ENCODE measurements at places on chromosomes 7 and 10. TPM values are rescaled to one million over a fixed set of nuclear protein-coding genes. Genes with fewer than 3 reads are reported as not detected.
A peak's percentile ranks its signal among the peaks of the same experiment; 100 is the strongest.

- no peak for DNase-seq
Observed at GRCh38 chr7:135726276-135726788, 1.7 kb downstream of the SLC13A4 start.

DNA sequence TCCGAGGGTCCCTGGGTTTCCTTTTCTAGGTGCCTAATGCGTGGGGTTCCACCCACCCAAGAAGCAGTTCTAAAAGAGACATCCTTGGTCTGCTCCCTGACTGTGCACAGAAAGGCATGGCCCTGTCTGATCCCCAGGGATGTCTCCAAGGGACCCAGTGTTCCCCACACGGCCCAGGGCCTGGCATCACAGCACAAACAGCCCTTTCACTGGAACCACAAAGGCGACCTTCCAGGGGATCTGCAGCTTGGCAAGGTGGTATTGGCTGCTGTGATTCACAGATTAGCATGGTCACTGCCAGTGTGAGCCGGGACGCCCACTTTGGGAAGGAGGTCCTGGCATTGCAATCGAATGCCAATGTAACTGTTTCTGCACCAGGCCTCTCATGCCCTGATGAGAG is 6.4 kb downstream of the KCNMA1 start:
- no peak for DNase-seq

GRCh38 chr10:72738486-72738885 is 46.5 kb downstream of the MCU start:
- DNase-seq = peak; percentile 54

GRCh38 chr10:129605986-129606518 is 139.0 kb downstream of the MGMT start:
- no peak for DNase-seq

DNA sequence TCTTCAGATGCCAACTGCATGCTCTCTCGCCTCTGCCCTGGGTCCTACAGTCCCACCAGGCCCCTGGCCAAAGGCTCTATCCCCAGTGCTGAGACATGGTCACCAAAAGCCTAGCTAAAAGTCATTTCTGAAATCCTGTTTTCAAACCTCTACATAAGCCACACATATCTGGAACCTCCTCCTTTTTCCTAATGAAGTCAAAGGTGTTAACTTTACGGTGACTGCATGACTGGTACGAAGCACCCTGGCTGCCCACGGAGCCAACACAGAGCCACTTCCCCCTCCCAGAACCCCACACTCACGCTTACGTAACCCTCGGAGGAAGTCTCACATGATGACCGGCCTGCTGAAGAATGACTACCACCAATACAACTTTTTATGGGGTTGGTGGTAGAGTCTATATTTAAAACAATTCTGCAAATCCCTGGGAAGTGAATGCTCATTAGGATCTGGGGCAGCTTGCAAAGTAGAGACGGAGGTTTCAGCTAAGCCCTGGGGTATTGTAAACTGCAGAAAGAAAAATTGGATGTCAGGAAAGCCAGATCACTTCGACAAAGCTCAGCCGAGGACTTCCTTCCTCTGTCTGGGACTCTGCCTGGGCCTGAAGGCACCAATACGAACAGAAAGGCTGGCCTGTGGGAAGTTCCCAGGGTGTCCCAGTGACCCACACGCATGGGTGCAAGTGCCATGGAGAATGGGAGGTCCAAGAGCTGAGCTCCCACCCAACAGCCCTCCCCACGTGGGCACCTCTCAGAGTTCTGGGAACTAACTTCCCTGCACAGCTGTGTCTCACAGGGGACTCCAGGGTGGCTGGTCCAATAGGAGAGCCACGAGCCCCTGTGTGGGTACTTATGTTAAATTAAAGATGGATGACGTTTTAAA is 50.7 kb downstream of the PDGFA start:
- DNase-seq = no peak

GRCh38 chr10:24008164-24009091 is 200.5 kb upstream of the KIAA1217 start:
- DNase-seq = no peak

GRCh38 chr7:36884910-36885309 is 160.6 kb upstream of the AOAH start:
- DNase-seq = no peak

- no peak for DNase-seq
Observed at GRCh38 chr7:20352573-20353306, 22.0 kb downstream of the ITGB8 start.

- no peak for DNase-seq
Observed at GRCh38 chr7:77200542-77200941, 923 bp upstream of the FGL2 start.

DNA sequence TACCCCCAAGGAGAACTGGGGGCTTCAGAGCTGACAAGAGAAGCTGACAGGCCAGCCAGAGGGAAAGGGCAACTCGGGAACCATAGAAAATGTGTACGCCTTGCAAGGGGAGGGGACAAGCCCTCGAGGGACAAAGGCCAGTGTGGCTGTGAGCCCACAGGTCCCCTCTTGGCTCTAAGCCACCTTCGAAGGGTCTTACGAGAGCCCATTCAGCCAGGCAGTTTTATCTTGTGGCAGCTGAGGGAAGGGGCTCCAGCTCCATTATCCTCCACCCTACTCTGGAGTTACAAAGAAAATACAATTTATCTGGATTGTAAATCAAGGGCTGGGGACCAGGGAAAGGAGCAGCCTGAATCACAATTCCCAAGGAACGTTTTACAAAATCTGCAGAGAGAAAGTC is 159.5 kb upstream of the ZMIZ1 start:
- no peak for DNase-seq

DNA sequence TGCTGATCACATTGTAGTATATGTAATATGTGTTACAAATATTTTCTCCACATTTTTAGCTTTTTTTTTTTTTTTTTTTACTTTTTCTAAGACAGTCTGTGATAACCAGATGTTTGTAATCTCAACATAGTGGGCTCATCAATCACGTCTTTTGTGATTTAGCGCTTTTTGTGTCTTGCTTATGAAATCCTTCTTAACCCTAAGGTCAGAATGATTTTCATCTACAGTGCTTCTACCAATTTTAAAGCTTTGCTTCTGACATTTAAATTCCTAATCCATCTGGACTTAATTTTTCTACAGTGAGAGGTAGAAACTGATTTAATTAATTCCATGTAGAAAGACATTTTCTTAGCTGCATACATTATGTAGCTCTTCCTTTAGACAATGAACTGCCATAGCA is 626.4 kb downstream of the TNS3 start:
- DNase-seq = no peak

DNA sequence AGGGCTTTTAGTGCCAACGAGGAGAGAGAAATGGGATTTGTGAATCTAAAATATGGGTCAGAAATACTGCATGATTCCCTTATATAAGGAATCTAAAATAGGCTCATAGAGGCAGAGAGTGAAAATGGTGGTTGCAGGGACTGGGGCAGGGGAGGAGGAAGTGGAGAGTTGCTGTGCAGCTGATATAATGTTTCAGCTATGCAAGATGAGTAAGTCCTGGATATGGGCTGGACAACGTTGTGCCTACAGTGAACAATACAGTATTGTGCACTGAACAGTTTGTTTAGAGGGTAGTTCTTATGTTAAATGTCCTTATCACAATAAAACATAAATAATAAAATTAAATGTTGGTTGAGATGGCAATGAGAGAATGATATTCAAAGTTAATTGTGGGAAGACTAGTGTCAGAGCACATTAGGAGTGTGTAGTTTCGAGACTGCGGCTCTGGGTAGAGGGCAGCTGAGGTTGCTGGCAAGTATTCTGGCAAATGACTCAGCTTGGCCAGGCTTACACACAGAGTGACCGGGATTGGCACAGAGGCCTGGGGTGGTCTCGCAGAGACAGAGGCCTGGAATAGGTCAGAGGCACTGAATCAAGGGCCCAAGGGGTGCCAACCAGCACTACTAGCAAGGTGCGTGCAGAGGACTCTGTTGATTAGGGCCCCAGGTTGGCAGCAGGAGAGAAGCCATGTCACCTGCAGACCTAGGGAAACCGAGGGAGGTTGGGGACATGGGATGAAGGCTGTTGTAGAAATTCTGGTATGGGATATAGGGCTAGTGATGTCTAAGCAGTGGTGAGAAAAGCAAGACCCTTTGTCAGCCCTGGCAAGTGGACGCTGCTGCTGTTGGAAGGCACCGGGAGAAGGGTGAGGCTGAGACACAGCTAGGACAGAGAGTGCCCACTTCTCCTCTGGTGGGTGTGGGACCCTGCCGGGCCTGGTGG is 2.8 kb upstream of the DEPP1 start:
- no peak for DNase-seq

DNA sequence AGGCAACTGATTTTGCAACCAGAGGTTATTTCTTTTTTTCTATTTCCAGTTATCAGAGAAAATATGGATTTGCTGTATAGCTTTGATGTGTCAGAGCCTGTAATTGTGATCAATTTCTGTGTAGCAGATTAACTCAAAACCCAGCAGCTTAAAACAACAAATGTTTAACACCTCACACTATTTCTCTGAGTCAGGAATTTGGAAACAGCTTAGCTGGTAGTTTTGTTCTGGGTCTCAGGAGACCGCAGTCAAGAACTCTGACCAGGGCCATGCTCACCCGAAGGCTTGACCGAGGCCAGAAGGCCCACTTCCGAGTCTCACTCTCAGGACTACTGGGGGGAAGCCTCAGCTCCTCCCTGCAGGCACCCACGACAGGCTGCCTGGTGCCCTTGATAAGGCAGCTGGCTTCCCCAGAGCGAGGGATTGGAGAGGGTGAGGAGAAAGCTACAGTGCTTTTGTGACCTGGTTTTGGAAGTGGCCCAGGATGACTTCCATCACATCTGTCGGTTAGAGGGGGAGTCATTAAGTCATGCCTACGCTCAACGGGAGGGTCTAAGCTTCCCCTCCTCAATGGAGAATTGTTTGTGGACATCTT is 105.7 kb upstream of the SHH start:
- no peak for DNase-seq

DNA sequence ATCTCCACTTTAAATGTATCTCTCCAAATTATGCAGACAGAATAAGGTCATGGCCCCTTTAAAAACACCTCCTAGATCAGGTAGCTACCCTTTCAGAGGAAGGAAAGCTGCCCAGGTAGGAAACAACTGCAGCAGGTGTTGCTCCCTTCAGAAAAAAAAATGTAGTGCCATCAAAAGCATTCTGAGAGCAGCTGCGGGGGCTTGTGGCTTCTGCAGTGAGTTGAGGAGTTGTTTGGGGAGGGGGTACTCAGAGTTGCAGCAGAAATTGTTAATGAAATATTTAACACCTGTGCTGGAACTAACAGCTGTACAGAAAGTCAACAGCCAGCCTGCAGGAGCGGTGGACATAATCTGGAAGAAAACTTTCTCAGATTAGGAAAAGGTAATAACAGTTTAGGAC is 24.0 kb downstream of the CDHR3 start:
- no peak for DNase-seq

DNA sequence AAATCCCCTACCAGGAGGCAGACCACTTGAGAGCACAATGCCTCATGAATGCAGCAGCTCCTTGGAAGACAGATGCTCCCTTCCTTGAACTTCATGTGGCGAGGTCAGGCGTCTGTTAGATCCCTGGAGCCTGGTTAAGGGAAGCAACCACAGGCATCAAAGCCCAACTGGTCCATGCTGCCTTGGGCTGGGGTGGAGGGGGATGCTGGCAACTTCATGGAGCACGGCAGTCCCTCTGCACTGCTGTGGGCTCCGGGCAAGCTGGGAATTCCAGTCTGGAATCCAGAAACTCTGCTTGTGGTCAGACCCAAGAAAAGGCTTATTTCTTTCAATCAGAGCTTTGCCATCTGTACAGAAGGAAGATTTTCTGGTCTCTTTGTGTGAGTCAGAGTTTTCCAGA is 130.4 kb downstream of the PFKFB3 start:
- DNase-seq = no peak

DNA sequence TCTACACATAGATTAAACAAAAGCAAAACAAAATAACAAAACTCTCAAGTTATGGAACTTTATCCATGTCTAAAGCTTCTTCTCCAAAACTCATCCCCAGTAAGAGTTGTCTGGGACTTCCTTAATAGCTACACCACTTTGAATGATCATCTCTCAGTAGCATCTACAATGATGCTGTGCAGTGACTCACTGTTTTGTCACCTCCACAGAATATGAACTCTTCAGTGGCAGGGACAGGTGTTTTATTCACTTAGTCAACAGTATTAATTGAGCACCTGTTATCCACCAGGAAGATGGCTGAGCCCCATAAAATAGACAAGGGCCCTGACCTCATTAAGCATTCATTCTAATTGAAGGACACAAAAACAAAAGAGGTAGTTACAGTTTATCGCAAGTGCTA is 350.7 kb downstream of the ELMO1 start:
- no peak for DNase-seq

- DNase-seq = no peak
Observed at GRCh38 chr7:158695726-158696452, 8.7 kb downstream of the NCAPG2 start.

- no peak for DNase-seq
Observed at GRCh38 chr7:20651960-20652544, 36.6 kb downstream of the ABCB5 start.

- no peak for DNase-seq
Observed at GRCh38 chr10:62895063-62895462, 78.9 kb upstream of the EGR2 start.

DNA sequence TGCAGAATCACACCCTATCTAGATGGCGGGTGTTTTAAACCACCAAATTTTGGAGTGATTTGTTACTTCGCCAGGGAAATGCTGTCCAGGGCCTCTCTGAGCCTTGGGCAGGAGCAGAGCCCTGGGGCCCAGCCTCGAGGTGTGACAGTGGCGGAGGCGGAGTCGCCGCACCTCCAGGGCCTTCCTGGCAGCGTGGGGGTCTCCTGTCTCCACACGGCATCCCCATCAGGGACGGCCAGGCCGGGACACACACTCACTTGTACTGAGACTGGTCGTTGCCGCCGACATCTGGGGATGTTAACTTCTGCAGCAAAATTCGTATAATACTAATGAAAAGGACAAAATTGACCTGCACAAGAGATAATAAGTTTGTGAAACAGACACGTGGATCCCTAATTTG is 110.7 kb downstream of the VIPR2 start:
- DNase-seq = no peak

GRCh38 chr10:72275351-72276012 is 1.8 kb downstream of the DDIT4 start:
- DNase-seq = no peak

DNA sequence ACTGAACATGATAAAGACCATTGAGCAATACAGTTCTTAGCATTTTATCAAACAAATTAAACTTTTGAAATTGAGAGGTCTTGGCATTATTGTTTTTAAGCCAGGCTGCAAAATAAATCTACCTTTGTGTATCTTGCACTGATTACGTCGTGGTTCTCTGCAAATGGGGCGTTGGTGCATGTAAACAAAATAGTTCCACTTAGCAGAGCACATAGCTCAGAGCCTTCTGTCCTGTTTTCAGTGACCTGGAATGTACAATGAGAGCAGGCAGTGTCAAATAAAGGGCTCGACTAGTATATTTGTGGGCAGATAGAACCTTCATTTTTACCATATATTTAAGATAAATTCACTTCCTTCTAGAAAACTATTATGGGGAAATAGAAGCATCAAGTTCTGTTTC is 333.9 kb upstream of the SMIM30 start:
- no peak for DNase-seq

Gene GIMAP1
- 3.1 TPM for polyA plus RNA-seq

Gene ACTL6B
- not detected for polyA plus RNA-seq

Gene NPFFR1
- polyA plus RNA-seq = 0.12 TPM

Gene TRIM74
- polyA plus RNA-seq = 0.78 TPM

Gene FFAR4
- not detected for polyA plus RNA-seq

Gene H2AZ2
- 259 TPM for polyA plus RNA-seq

Gene NANOS1
- 3.5 TPM for polyA plus RNA-seq

Gene TEX47
- polyA plus RNA-seq = not detected

Gene TACC2
- 46.8 TPM for polyA plus RNA-seq

Gene SMKR1
- polyA plus RNA-seq = 4.4 TPM

Gene FBXW4
- 59.7 TPM for polyA plus RNA-seq

Measured in right renal cortex interstitium (tissue), 3 donors.